H9 (cell line): ENCODE measurements at places on chromosomes 16 and 17.

DNA sequence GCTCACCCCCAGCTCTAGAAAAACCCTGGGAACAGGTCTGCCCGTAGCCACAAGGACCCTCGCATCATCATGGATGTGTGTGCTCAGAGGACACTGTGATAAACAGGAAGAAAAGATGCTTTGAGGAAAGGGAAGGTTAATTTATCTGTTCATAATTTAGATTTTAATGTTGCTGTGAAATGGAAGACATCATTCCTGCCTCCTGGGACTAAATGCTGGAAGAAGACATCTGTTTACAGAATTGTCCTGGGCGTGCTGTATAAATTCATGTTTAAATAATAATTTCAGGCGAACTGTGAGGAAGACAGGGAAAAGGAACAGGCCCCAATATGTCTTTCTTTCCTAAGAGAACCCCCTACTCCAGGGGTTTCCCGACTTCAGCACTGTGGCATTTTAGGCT, 112.6 kb downstream of the SHISA6 start:
- no peak for DNase-seq

- DNase-seq: no peak
Measured at GRCh38 chr16:72997141-72997542, 50.8 kb downstream of the ZFHX3 start.

DNA sequence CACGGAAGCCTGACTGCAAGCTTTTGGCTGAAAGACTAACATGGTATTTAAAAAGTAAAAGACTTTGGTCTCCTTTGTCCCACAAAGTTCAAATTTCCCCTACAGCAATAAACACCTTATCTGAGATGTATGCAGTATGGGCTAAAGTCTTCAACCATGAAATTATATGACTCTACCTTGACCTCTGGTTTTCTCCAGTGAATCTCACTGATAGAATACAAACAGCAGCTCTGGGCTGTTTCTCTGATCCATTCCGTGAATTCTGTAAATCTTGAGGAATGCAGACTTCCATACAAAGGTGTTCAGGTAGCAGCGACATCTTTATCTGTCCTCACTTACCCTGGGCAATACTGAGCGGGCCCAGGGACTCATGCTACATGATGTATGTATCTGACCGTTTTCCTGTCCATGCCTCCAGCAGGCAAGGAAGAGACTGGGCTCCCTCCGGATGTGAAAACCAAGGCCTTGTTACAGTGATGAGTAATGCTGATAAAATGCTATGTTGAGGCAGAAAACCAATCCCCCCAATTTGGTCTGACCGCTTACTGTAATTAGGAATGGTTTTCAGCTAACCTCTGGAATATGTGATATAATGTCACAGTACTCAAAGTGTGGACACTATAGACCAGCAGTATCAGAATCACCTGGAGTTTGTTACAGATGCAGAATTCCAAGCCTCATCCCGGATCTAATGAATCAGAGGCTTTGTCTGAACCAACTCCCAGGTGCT, 589.8 kb downstream of the HS3ST4 start:
- DNase-seq: peak; percentile 35

DNA sequence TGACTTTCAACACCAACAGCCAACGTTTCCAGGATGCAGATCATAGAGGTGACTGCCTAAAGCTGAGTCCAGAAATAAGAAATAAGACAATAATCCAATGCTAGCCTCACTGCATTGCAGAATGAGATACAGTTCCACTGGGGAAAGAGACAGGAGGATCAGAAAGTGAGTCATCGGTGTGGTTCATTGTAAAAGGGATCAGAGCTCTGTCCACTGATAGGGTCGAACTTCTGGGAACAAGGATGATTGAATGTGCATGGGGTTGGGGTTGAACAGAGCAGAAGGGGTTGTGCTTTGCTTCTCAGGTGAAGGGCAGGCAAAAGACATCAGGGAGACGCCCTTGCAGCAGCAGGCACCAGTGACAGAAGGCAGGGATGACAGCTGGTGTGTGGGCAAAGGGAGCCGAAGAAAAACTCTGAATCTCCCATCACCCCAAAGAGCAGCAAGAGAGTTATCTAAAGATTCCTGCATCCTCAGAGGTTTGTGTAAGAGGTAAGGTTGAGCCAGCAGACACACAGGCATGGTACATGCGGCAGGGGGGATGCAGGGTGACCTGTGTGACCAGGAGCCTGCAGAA, 16.4 kb downstream of the CLEC10A start:
- no peak for DNase-seq

GRCh38 chr17:7687072-7687907, at the start of gene TP53:
TP53 (minus strand) TSS chr17:7687490; CDS start chr17:7676594, 10,896 bp downstream.
- DNase-seq: peak; percentile 97

DNA sequence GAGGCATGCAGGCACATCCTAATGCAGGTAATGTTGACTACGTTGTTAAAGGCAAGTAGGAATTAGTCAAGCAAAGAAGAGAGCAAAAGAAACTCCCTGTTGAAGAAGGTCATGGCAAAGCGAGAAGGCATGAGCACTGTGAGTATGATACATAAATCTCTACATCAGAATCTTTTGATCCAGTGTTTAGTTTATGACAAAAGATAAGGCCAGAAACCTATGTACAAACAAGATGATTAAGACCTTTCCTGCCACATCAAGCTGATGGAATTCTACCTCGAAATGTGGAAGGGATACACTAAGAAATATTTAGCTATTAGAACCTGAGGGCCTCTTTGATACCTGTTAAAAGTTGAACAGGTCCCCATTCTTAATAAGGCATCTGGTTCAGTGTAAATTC, 20.2 kb downstream of the SYCE1L start:
- DNase-seq: no peak

DNA sequence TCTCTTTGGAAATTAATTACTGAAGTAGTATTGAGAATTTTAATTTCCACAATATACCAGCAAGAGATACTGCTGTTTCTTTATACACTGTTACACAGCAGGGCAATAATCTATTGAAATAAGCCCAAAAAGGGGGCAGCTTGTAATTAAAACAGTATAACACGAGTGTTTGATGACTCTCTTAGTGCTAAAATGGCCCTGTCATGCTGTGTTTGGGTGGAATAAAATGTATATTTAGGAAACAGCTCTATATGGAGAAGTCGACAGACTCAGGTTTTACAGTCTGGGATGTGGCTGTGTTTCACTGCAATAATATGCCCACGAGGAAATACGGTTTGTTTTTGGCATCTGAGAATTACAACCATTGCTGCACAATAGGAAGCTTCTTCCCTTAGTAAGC, 537.7 kb upstream of the HSBP1 start:
- no peak for DNase-seq

GRCh38 chr17:19508577-19508867, 25.1 kb upstream of the SLC47A1 start:
- no peak for DNase-seq

DNA sequence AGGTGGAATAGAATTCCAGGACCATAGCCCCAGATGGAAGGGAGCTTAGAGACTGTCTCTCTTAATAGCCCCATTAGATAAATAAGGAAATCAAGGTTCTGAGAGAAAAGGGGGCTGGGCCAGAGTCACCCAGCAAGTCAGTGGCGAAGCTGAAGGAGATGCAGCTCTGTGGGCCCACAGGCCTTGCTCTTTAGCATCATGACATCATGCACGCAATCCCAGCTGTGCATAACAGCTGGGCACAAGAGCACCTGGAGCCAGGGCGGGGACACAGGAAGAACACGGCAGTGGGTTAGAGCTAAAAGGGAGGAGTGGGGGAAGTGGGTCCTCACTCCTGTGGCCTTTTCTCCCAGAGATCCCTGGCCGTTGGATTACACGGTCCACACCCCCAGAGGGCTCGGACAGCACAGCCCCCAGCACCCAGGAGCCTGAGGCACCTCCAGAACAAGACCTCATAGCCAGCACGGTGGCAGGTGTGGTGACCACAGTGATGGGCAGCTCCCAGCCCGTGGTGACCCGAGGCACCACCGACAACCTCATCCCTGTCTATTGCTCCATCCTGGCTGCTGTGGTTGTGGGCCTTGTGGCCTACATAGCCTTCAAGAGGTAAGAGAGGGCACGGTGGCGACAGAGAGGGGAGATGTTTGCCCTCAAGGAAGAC, 15.1 kb downstream of the NGFR start:
- DNase-seq: no peak

DNA sequence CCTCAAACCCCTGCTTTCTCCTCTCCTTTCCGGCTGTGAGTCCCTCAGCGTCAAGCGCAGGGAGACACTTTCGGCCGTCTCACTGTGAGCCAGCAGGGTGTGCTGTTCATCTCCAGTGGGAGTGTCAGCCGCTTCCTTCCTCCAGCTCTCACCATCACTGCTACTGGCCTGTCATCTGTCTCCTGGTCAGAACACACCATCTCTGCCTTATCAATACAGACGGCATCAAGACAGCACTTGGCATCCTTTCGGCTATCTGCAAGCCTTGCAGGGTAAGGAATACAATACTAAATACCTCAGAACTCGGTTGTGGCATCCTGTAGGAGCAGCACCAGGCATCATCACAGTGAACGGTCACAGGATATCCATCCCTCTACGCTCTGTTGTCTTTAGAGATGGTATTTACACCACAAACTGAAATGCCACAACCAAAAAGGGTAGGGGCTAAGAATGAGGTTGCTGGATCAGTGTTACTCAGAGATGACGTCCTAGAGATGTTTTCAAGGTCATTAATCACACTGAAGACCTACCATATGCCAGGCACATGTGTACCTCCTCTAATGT, 20.7 kb upstream of the CMTM4 start:
- DNase-seq: peak; percentile 78

DNA sequence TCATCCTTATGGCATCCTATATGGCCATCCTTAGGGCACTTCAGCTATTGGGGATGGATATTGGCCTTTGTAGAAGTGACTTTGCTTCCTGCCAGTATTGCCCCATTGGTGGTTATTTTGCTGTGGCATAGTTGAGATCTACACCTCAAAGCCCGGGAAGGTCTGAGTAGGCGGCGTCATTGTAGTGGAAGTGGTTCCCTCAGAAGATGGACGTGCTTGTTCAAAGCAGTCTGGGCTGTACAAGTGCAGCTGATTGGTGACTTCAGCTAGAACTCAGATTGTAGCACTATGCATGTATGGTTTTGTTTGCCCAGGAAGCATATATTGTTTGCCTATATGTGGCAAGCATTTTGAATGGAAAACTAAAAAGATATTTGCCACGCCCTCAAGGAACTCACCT, 83.2 kb downstream of the TMC6 start:
- DNase-seq: no peak

- DNase-seq: no peak
Measured at GRCh38 chr16:10069374-10069773, 112.9 kb downstream of the GRIN2A start.

DNA sequence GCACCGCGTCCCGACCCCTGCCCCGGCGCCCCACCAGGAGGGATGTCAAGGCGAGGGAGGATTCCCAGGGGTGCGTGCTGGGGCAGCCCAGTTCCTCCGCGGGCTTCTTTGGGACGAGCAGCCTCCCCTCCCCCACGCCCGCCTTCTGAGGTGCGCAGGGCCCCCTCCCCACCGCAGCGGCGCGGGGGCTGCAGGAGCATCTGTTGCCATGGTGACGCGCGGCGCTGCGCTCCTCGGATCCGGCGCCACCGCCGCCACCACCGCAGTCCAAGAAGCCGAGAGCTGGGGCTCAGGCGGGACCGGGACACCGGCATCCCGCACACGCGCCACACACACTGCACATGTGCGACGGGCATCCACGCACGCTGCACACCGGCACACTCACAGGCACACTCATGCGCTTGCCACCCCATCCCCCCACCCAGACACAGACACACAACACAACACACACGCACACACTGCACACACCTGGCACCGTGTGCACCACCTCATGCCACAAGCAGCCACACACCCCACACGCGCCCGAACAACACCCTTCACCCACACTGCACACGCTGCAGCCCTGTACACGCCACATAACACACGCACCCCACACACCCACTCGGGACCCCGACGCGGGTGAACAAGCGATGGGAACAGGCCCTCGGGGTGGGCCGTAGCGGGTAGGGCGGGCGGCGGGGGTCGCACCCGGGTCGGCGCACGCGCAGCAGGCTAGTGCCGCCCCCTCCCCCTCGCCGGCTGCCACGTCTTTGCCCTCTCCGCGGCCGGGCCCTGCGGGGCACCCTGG, 17.0 kb downstream of the ENPP7 start:
- peak; percentile 64 for DNase-seq

DNA sequence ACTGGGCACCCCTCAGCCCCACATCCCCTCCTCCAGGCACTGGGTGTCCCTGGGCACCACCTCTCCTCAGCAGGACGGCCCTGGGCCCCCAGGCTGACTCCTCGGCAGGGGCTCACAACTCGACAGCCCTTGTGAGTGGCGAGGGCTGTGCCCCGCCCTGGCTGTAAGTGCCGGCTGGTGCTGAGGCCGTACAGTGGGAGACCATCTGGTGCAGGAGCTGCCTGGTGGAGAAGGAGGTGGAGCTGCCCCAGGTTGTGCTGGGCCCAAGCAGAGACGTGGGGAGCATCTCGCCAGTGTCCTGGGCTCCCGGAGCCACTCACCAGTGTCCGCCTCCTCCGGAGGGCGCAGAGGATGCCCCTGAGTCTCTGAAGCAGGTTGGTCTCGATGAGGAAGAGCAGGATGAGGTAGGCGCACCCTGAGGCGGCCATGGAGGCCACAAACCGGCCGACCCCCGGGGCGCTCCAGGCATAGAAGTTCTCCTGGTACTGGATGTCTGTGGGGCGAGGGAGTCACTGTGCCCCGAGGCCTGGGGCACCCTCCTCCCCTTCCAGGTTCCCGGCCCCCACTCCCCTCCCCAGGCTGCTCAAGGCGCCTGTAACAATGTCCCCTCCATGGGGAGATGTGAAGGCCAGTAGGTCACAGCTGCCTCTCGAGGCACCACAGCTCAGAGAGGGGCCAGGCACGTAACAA, 15.1 kb upstream of the RNPS1 start:
- DNase-seq: no peak

GRCh38 chr16:57522960-57523359, 13.4 kb downstream of the CCDC102A start:
- DNase-seq: no peak

- no peak for DNase-seq
Measured at GRCh38 chr17:61219460-61219859, 180.2 kb upstream of the TBX2 start.
